ENCODE measurements at places on chromosomes 12 and 14. TPM values are rescaled to one million over a fixed set of nuclear protein-coding genes. Genes with fewer than 3 reads are reported as not detected.

- peaks cover 8% of the 10 kb centered on the region for H3K27me3 ChIP-seq
- H3K4me1 ChIP-seq: peaks cover 7% of the 10 kb centered on the region
- H3K36me3 ChIP-seq: no peaks in the 10 kb centered on the region
- H3K27ac ChIP-seq: peak overlapping the region; percentile 79
- no peak overlapping the region for H3K4me3 ChIP-seq
- peak; percentile 85 for DNase-seq
Measured at GRCh38 chr14:96176811-96177211, 27.8 kb upstream of the BDKRB2 start.

- H3K27ac ChIP-seq: peak within 1 kb of the TSS; percentile 83
- no peaks in the 10 kb centered on the region for H3K27me3 ChIP-seq
- H3K4me3 ChIP-seq: peak within 1 kb of the TSS; percentile 68
- no peaks in the 10 kb centered on the region for H3K36me3 ChIP-seq
Measured at GRCh38 chr14:22829661-22830442, at the start of gene MRPL52. Gene MRPL52, plus strand, starts transcription at chr14:22829887. Its CDS starts 26 bp downstream, at chr14:22829913.

Gene SAMD15
- 0.32 TPM for total RNA-seq

Gene VDR
- 1.6 TPM for total RNA-seq

Gene ANO4
- 1.0 TPM for total RNA-seq

- no peaks in the 10 kb centered on the region for H3K4me1 ChIP-seq
- no peaks in the 10 kb centered on the region for H3K36me3 ChIP-seq
- H3K27me3 ChIP-seq: no peaks in the 10 kb centered on the region
- no peak for DNase-seq
Measured at GRCh38 chr14:25102788-25103187, 52.8 kb upstream of the STXBP6 start.

Gene HCAR3
- 2.6 TPM for total RNA-seq

- H3K27me3 ChIP-seq: no peaks in the 10 kb centered on the region
- no peaks in the 10 kb centered on the region for H3K36me3 ChIP-seq
- H3K27ac ChIP-seq: peak overlapping the region; percentile 85
- no peak overlapping the region for H3K4me3 ChIP-seq
- peaks cover 23% of the 10 kb centered on the region for H3K4me1 ChIP-seq
Measured at GRCh38 chr12:124681779-124682391, 114.5 kb upstream of the NCOR2 start.

Gene TMEM233
- not detected for total RNA-seq

DNA sequence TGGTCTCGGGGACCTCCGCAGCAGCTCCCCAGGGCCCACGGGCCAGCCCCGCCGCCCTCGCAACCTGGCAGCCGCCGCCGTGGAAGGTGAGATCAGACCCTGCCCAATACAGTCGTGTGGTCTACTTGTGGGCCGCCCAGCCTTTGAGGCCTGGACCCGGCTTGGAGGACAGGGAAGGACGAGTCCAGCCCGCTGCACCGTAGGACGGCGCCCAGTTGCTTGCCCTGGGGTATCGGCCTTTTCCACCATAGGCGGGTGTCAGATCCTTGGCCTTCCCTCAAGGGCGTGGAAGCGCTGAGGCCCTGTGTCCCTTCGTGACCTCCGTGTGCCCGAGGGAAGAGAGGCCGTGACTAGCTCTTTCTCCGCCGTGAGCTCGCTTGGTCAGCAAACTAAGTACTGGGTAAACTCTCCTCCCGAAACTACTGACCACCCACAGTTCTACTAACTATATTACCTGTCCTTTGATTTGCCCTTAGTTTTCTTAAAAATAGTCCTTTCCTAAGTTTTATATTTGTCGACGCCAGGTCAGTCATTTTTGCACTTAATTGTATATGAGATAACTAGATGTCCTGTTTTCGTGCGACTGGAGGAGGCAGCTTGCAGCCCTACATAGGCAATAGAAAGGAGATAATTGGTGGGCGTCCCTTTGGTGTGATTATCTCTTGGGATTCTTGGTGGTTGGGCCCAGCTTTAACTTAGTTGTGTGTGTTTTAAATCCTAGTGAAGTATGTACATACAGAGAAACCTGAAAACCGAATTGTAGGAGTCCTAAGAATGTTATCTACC lies 757 bp downstream of the SLC25A3 start:
- peak overlapping the region; percentile 98 for H3K27ac ChIP-seq
- peaks cover 10% of the 10 kb centered on the region for H3K4me1 ChIP-seq
- peak; percentile 58 for DNase-seq
- H3K4me3 ChIP-seq: peak overlapping the region; percentile 72

DNA sequence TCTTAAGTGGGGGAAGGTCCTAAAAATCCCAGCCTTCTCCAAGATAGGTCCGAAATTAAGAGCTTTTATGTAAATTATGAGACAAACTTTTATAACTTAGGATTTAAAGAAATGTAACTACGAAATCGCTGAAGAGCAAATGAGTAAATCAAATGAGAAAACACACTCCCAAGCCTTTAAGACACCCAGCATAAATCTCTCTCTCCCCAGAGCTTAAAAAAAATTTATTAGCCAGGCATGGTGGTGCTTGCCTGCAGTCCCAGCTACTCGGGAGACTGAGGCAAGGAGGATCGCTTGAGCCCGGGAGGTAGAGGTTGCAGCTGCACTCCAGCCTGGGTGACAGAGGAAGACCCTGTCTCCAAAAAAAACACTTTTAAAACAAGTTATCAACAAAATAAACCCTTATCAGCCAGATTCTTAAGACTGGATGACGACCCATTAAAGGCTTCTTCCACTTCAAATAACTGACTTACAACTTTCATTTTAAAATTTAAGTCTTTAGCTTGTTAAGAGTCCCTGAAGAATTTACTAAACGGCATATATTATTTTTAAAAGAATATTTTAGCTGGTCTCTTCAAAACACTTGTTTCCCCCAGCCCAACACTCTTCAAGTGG lies 3.2 kb downstream of the PTGES3 start:
- peak overlapping the region; percentile 99 for H3K4me3 ChIP-seq
- H3K27me3 ChIP-seq: no peaks in the 10 kb centered on the region
- DNase-seq: peak; percentile 19

GRCh38 chr12:15192720-15193119 lies 28.5 kb downstream of the RERG start:
- no peaks in the 10 kb centered on the region for H3K27me3 ChIP-seq
- H3K4me3 ChIP-seq: no peak overlapping the region
- DNase-seq: no peak
- no peaks in the 10 kb centered on the region for H3K4me1 ChIP-seq
- no peaks in the 10 kb centered on the region for H3K36me3 ChIP-seq

Data from breast epithelium (tissue), 4 donors.